ENCODE measurements at places on chromosomes 11 and 22.

GRCh38 chr11:57818812-57819211 lies 57.2 kb downstream of the CTNND1 start:
- no peak for DNase-seq

DNA sequence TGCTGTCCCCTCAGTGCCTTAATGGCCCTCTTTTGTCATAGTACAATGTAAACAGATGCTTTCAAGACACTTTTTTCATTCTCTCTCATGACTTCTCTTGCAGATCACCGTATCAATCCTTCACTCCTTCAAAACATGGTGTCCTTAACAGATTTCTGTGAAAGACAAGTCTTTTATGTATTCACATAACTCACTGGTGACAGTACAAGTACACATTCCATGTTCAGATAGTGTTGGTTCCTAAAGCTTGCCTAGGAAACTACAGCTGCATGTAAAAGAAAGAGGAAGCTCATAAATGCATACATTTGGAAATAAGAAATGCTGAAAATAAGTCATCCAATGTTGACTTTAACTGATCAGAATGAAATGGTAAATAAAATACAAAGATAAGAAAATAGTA lies 5.0 kb upstream of the OR52E6 start:
- no peak for DNase-seq

DNA sequence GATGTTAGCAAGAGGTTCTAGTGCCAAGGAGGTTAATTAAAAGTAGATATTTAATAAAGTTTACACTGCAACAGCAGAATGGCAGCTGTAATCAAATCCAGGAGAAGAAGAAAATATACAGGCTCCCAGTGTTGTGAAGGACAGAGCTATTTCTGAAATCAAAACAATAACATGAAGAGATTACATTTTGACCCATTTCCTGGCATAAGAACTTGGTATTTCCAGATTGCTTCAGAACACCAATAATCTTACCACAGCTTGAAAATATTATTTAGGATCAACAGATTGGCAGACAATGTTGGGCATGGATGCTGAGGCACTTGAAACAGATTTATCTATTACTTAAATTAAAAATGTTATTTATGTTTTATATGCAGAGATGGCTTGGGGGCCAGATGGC lies 692.5 kb downstream of the KCNA4 start:
- DNase-seq = no peak

GRCh38 chr11:63766531-63767235 lies 1.9 kb downstream of the ZFTA start:
- no peak for DNase-seq

GRCh38 chr11:74691755-74692154 lies 39.5 kb downstream of the CHRDL2 start:
- DNase-seq = no peak

DNA sequence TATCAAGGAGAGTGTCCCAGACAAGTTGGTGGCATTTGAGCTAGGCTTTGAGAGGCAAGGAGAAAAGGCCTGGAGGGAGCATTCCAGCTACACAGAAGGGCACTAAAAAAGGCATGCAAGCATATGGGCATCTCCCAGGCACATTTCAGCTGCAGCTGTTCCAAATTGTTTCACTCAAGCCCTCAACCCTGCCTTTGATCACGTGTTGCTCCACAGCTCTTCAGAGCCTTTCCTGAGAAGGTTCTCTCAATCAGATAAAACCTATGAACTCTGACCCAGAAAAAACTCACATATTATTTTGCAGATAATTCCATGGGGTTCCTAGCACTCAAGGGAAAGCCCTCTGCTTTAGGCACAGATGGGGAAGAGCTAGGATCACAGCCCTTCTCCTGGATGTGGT lies 24.4 kb upstream of the HSPA8 start:
- DNase-seq = no peak

DNA sequence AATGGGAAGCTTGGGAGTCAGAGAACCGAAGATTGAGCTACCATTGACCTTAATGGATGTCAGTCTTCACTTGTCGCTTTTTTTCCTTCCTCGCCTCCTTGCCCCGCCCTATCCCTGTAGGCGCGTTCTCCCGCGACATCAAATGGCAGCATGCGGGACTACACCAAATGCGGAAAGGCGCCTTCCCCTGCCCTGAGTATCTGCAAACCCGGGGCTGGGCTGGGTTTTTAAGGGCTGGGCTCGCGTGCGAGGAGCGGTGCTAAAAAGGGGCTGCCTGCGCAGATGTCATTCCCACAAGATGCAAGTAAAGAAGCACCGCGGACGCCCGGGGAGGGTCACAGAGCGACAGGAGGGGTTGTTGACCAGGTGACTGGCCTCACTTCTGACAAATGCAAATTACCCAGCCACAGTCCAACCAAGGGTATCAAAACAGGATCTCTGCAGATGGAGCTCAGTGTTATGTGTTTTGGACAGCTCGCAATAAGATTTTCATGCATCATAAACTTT lies 4.7 kb upstream of the FAM111B start:
- DNase-seq = no peak

DNA sequence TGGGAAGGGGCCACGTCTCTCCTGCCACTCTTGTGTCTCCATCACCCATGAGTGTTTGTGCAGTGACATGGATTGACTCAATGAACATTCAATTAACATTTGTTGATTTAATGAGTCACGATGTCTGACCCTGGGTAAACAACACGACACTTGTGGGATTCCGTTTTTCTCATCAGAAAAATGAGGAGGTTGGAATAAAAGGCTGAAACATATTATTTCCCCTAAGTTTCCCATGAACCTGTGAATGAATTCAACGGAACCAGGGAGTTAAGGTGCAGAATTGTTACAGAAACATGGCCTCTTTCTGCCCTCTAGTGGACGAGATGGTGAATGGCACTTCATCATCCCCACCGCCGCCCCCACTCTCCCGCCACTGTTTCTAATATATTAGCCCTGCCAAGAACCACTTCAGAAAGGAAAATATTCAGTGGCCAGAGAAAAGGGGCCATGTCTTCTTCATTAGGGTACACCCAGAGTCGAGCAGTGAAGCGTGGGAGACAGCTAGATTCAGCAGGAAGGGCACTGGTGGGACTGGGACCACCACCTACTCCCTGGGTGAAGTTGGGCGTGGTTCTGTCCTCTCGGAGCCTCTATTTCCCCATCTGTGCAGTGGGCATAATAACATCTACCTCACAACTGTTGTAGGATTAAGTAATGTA lies 46.3 kb upstream of the SYT13 start:
- DNase-seq = peak; percentile 30

DNA sequence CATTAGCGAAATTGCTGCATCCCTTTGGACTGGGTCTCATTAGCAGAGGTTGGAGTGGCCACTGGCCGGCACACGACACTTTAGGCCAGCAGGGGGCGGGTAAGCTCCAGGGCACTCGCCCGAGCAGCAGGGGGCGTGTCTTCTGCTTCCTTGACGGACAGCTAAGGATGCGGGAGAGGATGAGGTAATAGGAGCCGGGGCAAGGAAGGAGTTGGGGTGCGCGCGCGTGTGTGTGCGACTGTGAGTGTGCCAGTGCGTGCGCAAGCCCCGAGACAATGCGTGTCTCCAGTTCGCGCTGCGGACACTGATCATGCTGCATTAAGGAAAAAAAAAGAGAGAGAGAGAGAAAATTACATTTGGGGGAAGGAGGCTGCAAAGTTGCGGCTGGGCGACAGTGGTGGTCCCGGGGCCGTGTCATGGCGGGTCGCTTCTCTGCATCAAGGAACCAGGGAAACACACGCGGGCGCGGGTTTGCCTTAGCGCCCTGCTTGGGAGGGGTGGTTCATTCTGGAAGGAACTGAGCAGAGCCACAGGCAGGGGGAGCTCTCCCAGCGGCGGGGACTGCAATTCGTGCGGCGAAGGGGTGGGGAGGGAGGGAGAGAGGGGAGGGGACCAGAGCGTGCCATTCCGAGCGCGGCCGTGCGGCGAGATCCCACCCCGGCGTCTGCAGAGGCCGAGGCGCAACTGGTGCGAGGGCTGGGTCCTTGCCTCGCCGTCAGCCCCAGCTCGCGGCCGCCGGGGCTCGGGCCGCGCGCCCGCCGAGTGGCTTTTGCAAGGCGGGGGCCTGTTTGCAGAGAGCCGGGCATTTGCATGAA lies at the start of gene DTX4:
Gene DTX4, plus strand, starts transcription at position 625 of the 815 bp plus-strand sequence. CDS start 464 bp downstream, outside the sequence.
- DNase-seq = peak; percentile 92

- DNase-seq = no peak
Measured at GRCh38 chr11:2298131-2298794, 3.5 kb downstream of the C11orf21 start.

DNA sequence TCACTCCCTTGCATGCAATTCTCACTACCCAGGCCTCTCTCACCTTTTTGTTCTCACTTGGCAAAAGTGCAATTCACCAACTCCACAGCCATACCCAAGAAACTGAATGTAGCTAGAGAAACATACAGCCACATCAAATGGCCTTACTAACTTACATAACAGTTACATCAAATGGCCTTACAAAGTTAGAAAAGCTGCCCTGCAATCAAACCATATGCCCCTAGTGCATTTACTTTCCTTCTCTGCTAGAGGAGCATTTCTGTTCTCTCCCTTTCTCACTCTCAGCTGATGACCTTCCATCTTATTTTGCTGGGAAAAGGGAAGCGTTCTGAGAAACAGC lies 10.3 kb downstream of the PRCP start:
- DNase-seq = no peak

GRCh38 chr11:48045536-48045935 lies 65.2 kb downstream of the PTPRJ start:
- DNase-seq = no peak

DNA sequence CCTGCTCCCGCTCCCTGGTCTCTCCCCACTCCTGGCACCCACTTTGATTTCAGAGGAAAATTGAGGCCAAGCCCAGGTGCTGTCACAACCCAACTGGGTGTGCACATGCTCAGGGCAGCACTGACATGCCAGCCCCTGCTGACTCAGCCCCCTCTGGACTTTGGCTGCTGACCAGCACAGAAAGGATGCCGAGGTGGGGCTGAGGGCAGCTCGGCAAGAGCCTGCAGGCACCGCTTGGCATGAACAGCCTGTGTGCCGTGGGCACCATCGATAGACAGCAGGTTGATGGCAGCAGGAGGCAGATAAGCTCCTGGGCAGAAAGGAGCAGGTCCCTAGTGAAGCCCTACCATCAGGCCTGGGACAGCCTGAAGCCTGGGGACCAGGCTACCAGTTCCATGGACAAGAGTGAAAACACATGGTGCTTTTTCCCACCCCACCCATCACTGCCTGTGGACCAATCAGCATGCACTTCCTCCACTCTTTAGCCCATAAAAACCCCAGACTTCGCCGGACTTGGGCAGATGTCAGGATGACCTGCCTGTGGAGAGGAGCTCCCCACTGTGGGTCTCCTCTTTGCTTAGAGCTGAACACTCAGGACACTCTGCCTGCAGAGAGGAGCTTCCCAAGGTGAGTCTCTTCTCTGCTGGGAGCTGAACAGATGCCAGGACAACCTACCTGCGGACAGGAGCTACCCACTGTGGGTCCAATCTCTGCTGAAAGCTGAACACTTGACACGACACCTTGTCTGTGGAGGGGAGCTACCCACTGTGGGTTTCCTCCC lies 832.3 kb downstream of the DLG2 start:
- no peak for DNase-seq

DNA sequence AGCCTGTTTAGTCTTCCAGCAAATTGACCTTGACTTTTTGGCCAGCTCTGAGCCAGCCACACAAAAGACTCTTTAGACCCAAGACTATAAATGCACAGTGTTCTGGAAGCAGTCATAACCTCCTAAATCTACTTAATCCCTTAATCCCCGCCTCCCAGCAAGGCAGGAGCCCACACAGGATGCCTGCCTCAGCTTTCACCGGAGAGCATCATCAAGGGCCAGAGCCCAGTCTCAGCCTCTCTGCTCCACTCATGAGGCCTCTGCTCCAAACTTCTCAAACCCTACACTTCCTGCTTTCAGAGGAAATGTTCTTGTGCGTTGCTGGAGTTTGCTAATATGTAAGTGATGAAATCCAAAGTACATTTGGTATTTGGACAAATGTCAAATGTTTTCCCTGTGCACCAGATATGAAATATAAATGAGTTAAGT lies 57.9 kb upstream of the FSHB start:
- peak; percentile 58 for DNase-seq

GRCh38 chr22:43300891-43301676 lies 42.1 kb downstream of the SCUBE1 start:
- no peak for DNase-seq

GRCh38 chr11:60995798-60996197 lies 24.3 kb downstream of the CD6 start:
- DNase-seq = no peak

DNA sequence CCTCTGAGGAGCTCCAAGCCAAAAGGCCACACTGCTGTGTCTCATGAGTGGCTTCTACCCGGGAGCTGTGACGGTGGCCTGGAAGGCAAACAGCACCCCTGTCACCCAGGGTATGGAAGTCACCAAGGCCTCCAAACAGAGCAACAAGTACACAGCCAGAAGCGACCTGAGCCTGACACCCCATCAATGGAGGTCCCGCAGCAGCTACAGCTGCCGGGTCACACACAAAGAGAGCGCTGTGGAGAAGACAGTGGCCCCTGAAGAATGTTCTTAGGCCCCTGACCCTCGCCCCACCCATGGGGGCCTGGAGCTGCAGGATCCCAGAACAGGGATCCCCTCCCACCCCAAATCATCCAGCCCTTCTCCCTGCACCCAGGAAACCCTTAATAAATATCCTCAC lies 4.9 kb downstream of the RFPL2 start:
- no peak for DNase-seq

- DNase-seq = no peak
Measured at GRCh38 chr11:76999597-76999996, 34.6 kb upstream of the B3GNT6 start.

GRCh38 chr11:119679346-119679745 lies 49.7 kb downstream of the NECTIN1 start:
- DNase-seq = no peak

DNA sequence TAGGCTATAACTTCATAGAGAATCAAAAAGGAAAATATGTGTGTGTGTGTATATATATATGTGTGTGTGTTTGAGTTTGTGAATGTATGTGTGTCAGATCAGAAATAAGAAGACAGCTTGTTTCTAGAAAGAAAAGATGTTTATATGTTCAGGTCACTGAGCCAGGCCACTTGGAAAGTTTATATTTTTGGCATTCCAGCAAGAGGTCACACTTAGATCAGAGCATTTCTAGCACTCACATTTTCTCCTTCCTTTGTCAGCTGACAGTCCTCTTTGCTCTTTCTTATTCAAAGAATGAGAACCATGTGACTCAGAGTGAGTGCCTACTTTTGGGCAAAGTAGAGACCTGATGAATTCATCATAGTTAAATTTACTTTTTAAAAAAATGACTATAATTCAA lies 22.9 kb downstream of the RAB38 start:
- no peak for DNase-seq

Data from WERI-Rb-1 (cell line).